ENCODE measurements at places on chromosomes 2 and 18.

- DNase-seq, result peak; percentile 69
Measured at GRCh38 chr2:199443589-199444130, 14.1 kb downstream of the SATB2 start.

GRCh38 chr18:10440884-10441283 lies 13.6 kb upstream of the APCDD1 start:
- peak; percentile 36 for DNase-seq

DNA sequence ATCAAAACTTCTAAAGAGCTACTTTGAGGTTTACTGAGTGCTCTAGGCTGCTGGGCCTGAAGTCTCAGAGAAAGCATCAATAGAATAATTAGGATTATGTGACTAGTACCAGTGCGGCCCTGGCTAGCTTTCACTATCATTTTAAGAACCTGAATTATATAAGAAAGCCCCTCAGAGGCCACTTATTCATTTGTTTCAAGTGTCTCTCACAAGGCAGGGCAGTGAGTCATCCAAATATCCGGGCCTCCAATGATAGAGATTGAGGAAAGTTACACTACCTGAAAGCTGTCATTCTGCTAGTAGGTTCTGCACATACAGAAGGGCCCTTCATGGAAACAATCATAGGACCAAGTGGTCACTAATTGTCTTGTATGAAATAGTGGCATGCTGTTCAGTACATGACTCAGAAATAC lies 193.1 kb downstream of the L3MBTL4 start:
- no peak for DNase-seq

GRCh38 chr2:19719540-19719939 lies 182.2 kb downstream of the TTC32 start:
- no peak for DNase-seq

DNA sequence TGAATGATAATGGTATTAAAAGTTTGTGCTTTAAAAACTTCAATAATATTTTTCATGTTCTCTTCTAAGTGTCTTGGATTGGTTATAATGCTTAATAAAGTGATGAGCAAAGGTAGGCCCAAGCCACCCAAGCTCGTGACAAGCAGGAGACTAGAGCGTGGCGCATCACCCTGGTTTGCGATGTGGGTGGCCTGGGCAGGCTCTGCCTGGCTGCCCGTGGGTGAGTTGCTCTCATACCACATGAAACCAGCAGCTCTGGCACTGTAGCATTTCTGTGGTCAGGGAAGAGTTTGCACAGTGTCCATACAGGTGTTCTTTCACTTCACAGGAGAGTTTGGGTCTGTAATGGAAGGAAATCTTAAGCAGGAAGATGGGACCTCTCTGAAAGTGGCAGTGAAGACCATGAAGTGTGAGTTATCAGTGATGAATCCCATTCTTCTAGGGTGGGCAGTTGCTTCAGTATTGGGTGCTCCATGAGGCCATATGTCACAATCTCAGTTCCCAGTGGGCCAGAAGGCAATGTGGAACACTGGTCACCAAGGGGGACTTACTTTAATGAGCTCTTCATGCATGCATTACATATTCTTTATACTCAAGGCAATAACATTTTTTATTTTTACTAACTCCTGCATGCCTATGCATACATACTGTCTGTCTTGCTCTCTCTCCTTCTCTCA lies 51.4 kb upstream of the TMEM87B start:
- no peak for DNase-seq

DNA sequence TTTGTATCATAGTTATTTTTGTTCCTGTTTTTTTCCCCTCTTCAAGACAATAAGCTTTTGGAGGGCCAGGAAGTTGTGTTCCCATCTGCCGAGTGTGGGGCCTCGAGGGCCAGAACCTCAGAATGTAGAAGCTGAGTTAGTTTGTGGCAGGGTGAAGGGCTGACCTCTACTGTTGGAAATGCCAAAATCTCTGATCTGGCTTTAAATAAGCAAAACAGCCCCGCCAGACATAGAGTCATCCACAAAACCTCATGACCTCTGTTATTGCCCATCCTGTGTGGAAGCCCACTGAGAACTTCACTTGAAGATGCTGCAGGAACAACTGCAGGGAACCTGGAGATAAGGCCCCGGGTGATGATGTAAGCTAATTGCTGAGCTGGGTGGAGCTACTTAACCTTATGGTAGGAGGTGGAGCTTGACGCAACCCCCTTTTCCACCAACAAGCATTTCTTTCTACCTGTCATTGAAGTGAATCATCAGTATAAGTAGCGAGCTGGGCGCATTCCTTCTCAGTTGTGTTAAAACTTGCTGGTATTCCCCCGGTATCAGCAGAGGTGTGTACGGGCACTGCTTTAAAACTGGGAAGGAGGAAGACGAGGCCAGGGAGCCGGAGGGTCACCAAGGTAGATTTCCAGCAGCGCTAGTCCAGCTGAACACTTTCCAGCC lies 177.2 kb downstream of the NEDD4L start:
- peak; percentile 75 for DNase-seq

GRCh38 chr18:57051021-57051656 lies 95.7 kb upstream of the BOD1L2 start:
- DNase-seq, result no peak

DNA sequence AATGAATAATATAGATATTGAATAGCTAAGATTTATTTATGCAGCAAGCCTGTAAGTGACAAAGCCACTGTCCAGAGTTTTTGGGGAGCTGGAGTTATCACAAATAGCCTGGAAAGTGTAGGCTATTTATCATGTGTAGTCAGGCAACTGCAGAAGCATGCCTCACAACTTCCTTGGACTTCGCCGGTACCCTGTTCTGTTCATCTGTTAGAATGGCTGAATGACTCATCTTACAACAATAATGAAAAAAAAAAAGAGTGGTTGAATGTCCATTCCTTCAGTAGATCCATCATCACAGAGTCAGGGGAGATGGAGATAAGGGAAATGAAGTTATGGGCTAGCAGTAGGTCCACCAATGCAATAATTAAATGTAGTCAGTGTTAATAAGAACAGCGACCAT lies 24.0 kb upstream of the ATP5MC3 start:
- DNase-seq, result peak; percentile 5

- no peak for DNase-seq
Measured at GRCh38 chr18:61554117-61554776, 221.0 kb downstream of the CDH20 start.

- peak; percentile 21 for DNase-seq
Measured at GRCh38 chr2:129248198-129248597, 731.3 kb upstream of the RAB6C start.

DNA sequence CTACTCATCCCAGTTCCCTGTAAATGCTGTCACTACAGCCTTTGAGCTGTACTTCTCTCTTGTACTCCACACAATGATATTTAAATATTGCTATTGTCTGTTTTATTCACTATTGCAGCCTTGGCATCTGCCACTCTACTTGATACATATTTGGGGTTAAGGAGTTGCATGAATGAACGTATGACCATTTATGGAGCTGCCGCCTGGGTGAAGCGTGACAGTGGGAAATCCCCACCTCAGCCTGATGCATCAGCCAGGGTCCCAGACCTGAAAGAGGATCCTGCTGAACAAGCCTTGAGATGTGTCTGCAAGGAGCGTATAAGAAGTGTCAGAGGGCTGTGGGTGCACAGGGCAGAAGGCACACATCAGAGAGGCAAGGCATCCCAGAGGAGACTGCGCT lies 39.1 kb downstream of the MRPL35 start:
- DNase-seq, result no peak

DNA sequence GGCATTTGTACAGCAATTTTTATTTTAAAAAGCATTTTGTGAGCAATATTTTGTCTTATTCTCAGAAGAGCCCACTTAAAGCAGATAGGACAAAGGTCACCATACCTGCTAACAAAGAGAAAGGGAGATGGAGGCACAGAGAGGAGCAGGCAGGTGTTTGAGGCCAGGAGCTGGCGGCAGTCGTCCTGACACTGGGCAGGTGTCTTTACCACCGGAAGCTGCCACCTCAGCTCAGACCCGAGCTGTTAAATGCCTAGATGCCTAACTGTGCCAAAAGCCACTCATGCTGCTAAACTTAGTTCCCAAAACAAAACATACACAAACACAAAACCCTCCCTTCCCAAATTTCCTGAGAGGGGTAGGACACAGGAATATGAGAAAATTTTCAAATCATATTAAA lies 120.9 kb downstream of the CNTNAP5 start:
- DNase-seq, result no peak

DNA sequence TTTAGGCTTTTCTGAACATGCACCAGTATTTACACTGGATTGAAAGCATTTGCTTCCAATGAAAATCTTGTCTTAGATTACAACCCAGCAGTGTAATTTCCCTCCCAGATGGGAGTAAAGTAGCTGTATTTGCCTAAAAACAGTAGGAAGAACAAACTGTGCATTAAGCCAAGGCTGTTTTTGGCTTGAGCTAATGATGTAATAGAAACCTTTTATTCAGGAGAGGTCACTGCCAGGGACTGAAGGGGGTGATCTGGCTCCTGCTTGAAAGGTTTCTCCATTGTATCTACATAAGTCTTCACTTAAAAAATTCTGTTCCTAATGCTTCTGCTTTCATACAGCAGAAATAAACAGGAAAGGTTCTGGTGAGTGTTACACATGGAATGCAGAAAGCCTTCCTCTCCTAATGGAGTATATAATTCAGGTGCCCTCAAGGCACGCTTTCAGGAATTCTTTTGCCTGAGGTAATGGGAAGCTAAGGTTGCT lies 74.4 kb downstream of the MEIS1 start:
- DNase-seq, result peak; percentile 26

Data from fibroblast of skin of right quadriceps (primary cell).